ENCODE measurements at places on chromosomes 3 and 15.

- DNase-seq: no peak
These were observed 563.8 kb downstream of the TBL1XR1 start for GRCh38 chr3:176633511-176633910.

- no peak for DNase-seq
These were observed 46.9 kb downstream of the CHSY1 start for GRCh38 chr15:101204739-101205535.

DNA sequence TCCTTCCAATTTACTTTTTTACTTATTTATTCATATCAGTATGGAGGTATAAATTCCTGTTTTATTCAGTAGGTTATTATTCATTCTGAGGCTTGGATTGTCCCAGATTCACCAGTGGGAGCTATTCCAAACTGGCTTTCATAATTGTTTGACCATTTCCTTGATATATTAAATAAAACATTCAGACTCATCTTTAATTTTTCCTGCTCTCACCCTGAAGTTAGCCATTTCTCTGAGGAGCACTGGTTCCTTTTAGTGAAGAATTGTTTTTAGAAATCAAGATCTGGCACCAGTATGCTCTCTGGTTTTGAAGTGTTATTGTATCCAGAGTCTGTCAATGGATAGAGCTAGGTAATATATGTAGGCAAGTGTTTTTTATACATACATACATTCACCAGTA lies 66.9 kb upstream of the DCBLD2 start:
- DNase-seq: no peak

DNA sequence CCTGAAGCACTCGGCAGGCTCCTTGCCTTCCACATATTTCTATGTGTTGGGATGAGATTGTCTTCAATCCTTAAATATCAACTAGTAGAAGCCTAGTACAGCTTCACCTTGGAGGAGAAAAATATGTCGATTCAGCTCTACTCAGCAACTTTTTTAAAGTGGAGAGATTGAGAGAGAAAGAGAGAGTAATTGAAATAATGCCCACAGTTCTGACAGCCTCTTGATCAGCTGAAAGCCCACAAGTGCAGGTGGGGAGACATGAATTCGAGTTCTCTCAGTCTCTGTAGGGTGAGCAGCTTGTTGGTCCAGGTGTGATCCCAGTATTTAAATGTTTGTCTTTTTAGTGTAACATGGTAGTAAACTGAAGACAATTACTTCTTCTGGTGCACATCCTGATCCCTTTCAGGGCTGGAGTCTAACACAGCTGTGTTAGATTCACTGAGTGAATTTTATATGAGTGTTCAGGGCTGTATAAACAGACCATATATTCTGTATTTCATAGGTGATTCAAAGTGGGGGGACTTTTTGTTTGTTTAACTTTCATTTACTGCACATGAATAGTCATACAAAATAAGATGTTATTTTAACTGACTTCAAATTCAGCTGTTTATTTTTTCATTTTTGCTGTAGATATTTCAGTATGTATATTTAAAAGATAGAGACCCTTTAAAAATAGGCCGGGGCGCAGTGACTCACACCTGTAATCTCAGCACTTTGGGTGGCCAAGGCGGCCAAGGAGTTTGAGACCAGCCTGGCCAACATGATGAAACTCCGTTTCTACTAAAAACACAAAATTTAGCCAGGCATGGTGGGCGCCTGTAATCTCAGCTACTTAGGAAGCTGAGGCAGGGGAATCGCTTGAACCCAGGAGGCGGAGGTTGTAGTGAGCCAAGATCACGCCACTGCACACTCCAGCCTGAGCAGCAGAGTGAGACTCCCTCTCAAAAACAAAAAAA lies 64.0 kb downstream of the ST6GAL1 start:
- no peak for DNase-seq

DNA sequence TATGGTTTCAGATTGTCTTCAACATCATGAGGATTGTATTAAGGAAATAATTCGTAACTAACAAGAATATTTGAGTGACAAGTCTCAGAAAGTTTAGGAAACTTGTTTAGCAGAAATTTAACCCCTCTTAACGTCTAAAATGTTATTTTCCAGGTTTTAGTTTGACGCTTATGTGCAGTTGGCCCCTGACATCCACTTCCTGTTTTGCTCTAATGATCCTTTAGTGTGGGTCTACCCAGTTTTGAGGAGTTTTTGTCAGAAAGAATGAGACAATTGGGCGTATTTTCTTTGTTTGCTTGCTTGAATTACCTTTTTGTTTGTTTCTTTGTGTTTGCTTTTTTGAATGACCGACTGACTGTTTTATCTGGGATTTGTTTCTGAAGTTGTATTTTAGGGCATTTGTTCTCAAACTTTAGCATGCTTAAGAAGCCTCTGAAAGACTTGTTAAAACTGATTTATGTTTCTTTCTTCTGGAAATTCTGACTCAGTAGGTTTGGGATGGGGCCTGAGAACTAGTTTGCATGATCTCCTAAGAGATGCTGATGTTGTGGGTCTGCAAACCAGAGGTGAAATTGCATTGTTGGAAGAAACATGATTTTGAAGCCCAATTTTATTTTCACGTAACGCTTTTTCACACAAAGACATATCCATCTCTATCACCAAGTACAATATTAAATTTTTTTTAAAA lies 20.6 kb downstream of the RBMS3 start:
- DNase-seq: no peak

- DNase-seq: no peak
These were observed 102.9 kb downstream of the SUCLG2 start for GRCh38 chr3:67551361-67552016.

- DNase-seq: no peak
These were observed 54.7 kb upstream of the ATP13A3 start for GRCh38 chr3:194541483-194541882.

DNA sequence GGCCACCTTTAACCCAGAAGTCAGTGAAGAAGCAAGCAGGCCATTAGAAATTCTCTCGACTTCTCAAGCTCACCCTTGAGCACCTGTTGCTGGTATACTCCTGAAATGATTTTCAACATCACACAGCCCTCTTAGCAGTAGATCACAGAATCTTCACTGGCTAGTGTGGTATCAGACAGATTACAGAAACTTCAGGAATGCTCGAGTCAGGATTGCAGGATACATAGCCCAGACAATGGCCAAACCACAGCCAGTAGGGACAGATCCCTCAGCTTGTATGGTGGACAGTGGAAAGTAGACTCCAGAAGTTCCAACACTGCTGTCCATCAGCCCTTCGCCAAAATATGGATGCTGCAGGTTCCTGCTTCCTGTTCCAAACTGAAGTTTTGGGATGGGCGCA lies 4.5 kb upstream of the KLHL40 start:
- DNase-seq: no peak

DNA sequence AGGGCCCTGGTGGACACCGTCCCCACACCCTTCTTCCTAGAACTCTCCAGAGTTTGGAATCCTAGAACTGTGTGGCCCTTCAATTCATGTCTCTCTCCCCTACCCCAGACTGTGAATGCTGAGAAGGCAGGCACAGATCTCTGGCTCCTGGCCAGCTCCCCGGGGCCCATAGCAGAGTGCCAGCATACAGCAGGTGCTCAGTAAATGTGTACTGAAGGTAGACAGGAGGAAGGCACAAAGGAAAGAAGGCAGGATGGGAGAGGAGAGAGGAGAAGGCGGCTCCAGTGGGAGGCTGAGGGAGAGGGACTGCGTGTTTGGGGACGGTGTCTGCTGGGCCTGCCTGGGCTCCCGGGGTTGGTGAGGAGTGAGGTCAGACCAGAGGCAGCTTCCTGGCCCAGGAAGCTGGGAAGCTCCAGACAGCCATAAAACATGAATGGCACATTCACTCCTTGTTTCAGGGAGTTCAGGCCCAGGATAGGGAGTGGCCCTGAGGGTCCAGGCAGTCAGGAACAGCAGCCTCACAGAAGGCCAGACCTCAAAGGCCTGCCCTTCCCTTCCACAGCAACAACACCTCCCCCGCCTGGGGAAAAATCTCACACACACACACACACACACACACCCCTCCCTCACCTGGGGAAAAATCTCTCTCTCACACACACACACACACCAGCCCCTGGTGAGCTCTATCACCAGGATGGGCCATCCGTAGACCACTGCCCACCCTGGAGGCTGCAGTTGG lies 137.1 kb upstream of the PRR20G start:
- DNase-seq: no peak

DNA sequence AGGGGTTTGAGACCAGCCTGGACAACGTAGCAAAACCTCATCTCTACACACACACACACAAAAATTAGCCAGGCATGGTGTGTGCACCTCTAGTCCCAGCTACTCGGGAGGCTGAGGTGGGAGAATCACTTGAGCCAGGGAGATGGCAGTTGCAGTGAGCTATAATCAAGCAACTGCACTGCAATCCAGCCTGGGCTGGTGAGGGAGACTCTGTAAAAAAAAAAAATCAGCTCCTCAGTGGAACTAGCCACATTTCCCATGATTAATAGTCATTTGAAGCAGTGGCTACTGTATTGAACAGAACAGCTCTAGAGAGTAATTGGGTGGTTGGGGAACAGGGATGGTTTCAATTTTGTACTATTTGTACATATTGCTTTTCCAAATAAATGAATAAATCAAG lies 11.5 kb upstream of the FBXO40 start:
- DNase-seq: no peak

DNA sequence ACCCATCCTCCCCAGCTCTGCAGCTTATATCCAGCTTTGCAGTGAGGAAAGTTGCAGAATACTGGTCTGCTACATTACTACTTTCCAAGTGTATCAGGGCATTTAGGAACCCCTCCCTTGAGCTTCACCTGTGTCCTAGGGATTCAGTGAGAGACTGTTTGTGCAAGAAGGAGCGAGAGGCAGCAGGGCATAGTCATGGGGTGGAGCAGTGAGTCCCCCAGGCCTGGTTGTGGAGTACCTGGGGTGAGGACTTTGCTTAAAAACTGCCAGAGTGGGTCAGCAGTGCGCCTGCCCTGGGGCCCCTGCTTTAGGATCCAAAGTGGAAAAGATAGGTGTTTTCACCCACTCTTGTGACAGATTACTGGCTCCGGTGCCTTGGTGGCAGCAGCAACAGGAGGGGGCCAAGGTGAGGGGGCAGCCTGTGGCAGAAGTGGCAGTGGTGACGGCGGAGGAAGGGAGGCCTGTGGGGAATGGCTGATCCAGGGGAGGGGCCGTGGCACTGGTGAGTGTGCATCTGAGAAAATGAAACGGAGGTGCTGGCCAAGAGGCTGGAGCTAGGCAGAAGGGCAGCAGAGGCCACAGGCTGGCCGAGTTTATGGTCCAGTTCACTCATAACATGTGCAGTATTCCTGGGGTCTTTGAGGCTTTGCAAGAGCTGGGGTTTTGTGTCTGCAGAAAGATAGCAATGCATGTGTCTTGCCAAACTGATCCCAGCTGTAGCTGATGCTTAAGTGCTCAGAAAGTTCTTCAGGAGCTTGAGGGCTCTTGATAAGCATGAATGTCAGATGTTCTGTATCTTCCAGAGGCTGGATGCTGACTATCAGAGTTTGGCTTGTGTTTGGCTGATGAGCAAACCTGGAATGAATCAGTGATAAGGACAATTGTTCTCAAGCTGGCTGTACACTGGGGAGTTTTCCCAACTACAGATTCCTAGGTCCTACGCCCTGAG lies 43.4 kb downstream of the GOLGA6A start:
- DNase-seq: no peak

DNA sequence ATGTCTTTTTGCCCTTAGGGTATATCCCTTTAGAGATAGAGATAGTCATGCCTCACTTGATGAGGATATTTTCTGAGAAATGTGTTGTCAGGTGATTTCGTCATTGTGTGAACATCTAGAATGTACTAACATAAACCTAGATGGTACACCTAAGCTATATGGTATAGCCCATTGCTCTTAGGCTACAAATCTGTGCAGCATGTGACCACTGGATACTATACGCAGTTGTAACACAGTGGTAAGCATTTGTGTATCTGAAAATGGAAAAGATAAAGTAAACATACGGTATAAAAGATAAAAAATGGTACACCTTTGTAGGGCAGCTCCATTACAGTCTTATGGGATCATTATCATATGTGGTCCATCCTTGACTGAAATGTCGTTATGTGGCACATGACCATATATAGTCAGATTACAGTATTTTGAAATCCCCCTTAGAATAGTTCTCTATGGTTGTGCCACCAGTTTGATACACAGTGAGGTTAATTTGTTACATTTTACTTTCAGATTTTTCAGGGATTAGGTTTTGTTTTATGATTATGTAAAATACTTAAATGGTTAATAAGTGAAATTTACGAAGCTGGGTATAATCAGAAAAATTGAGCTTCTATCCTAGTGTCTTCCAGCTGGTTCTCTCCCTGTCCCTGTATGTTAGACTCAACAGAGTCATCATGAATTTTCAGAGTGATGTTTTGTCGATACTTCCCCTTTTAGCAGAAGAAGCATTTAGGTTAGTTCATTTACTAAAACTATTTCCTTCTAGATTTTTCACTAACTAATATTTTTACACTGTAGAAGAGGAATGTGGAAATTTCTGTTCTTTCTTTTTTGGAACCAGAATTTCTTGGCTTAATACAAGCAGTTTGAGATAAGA lies 12.8 kb downstream of the SETD5 start:
- no peak for DNase-seq

GRCh38 chr3:42005401-42005800 lies 43.5 kb upstream of the ULK4 start:
- DNase-seq: no peak

DNA sequence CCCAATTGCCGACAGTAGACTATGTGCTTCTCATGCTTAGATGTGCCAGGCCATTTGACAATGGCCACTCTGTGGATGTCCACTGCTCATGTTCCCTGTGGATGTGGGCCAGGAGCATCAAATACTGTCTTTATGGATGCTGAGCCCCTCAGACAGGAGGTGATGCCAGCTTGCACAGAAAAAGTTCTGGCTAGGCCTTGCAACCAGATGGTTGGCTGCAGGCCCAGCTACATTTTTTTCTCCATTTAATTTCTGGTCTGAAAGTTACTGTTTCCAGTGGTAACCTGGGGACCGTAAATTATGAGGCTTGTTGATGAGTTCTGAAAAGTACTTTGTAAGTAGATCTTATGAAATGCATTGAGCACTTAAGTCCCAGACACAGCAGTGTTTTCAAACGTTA lies 228.5 kb downstream of the CHL1 start:
- DNase-seq: no peak

- DNase-seq: no peak
These were observed 13.4 kb upstream of the JMJD7 start for GRCh38 chr15:41814534-41814933.
